ENCODE measurements at places on chromosomes 5 and 9.
A peak's percentile ranks its signal among the peaks of the same experiment; 100 is the strongest.

- no peak for DNase-seq
Observed at GRCh38 chr9:114321759-114322158, 1.1 kb upstream of the ORM1 start.

GRCh38 chr9:111036946-111037345 lies 1.3 kb downstream of the LPAR1 start:
- no peak for DNase-seq

GRCh38 chr9:12494411-12494810 lies 198.8 kb upstream of the TYRP1 start:
- DNase-seq = no peak

GRCh38 chr5:150593996-150594395 lies 46.5 kb upstream of the SYNPO start:
- DNase-seq = no peak

GRCh38 chr5:173718469-173718868 lies 102.0 kb upstream of the BOD1 start:
- no peak for DNase-seq

GRCh38 chr9:130213911-130214761 lies 41.9 kb downstream of the NCS1 start:
- DNase-seq = peak; percentile 73

DNA sequence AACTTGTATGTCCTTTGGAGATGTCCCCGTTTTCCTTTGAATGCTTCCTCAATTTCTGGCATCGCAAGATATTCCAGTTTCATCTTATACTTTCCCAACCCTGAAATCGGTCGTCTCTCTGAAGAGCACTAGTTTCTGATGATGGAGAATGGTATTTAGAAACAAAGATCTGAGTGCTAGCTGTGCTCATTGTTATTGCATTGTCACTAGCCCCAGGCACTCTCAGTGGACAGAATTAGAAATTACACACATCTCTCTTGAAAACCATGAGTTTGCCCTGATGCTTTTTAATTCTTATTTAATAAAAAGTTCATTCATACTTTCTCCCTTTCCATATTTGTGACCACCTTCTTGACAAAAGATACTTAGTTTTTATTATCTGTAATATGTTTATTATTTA lies 67.7 kb downstream of the C9orf152 start:
- no peak for DNase-seq

Measured in NCI-H82 (cell line).